Esophagus mucosa (tissue), 1 donor: ENCODE measurements at places on chromosomes 6 and 20. TPM values are rescaled to one million over a fixed set of nuclear protein-coding genes. Genes with fewer than 3 reads are reported as not detected.
A peak's percentile ranks its signal among the peaks of the same experiment; 100 is the strongest.

The SLC29A1 gene
- total RNA-seq, result 12.8 TPM

GRCh38 chr6:70764706-70765105 is 97.0 kb downstream of the SMAP1 start:
- no peak for ATAC-seq

GRCh38 chr6:80454197-80454596 is 347.7 kb downstream of the BCKDHB start:
- peak; percentile 95 for ATAC-seq

The RBPJL gene
- not detected for total RNA-seq

The TFAP2D gene
- total RNA-seq, result not detected

DNA sequence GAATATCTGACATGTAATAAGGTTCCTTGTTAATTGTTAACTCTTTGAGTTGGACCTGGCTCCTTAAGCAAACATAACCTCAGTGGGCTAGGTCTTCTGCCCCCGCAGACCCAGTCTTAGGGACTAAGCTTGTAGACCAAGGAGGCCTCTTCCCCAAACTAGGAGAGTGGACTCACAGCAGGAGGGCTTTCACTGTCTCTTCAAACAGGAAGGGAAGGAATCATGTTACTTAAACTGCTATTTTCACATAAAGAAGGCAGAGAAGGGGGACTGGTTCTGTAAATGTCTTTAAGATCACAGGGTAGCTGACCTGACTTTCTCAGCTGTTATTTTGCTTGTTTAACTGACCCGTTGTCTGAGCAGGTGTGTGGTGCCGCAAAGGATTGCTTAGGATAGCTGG is 34.9 kb upstream of the PRDM1 start:
- no peak for ATAC-seq

The TRIM31 gene
- 0.20 TPM for total RNA-seq

The LY86 gene
- total RNA-seq, result 0.48 TPM

- ATAC-seq, result no peak
Observed at GRCh38 chr6:169425628-169426370, 172.2 kb upstream of the THBS2 start.

- peak; percentile 36 for ATAC-seq
Observed at GRCh38 chr6:37946057-37946456, 126.5 kb downstream of the ZFAND3 start.

The C20orf204 gene
- total RNA-seq, result 0.88 TPM
